Gastroesophageal sphincter (tissue), 4 donors: ENCODE measurements at places on chromosomes 7 and 10. TPM values are rescaled to one million over a fixed set of nuclear protein-coding genes. Genes with fewer than 3 reads are reported as not detected.

- ATAC-seq = no peak
These were observed 100.2 kb downstream of the AGMO start for GRCh38 chr7:15461576-15461975.

- ATAC-seq = peak; percentile 26
These were observed 42.3 kb downstream of the CTBP2 start for GRCh38 chr10:125118011-125118611.

GRCh38 chr7:140423501-140423900, 19.6 kb downstream of the RAB19 start:
- no peak for ATAC-seq

- peak; percentile 26 for ATAC-seq
These were observed 60.2 kb downstream of the WIPF3 start for GRCh38 chr7:29866490-29866930.

GRCh38 chr7:464454-465401, 54.9 kb downstream of the PDGFA start:
- no peak for ATAC-seq

- no peak for ATAC-seq
These were observed 44.5 kb upstream of the ELMO1 start for GRCh38 chr7:37493123-37493522.

GRCh38 chr7:107701191-107701590, 40.6 kb downstream of the SLC26A4 start:
- ATAC-seq = no peak

DNA sequence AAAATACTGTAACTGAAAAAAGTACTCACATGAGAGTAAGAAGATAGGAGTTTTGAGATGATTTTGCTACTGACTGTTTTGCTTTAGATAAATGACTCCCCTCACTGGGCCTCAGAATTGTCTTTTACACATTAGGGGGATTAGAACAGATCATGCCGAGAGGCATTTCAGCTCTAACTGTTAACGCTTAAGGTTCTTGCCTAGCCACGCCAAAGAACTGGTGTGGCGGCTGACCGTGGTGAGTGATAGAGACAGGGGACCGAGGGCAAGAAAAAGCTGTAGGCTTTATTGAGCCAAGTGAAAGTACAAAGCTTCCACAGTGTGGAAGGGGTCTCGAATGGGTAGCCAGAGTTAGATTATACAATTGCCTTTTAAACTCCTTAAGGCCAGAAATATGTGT, 368.5 kb upstream of the MYO3A start:
- no peak for ATAC-seq

DNA sequence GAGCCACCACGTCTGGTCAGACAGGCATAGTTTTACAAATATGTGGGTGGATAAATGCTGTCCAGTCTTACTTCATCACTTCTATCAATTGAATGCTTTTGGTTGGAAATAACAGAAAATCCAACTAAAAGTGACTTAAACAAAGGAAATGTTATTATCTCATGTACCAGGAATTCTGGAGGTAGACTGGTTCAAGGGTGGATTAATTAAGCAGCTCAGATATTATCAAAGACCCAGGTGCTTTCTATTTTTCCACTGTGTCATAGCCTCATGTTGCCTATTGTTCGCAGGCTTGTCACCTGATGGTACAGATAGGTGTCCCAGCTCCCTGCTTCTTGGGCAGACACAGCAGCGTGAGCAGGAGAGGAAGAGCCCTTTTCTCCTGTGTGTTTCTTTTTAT, 156.1 kb upstream of the CTBP2 start:
- no peak for ATAC-seq

DNA sequence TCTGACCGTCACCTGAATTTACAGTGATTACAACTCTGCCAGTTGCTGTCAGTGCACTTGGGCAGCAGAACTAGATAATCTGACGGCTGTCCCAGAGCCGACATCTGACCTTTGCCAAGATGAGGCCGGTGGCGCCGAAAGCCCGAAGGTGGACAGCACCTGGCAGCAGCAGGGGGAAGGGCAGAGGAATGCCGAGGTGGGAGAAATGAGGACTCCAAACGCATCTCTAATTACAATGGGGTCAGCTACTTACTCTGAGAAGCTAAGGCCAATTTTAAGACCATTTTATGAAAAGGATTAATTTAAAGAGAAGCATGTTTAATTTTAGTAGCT, 33.8 kb downstream of the TRIM8 start:
- ATAC-seq = no peak

- peak; percentile 25 for ATAC-seq
These were observed 37.4 kb upstream of the DUSP5 start for GRCh38 chr10:110460111-110460809.

- ATAC-seq = no peak
These were observed 1.8 kb upstream of the FGF8 start for GRCh38 chr10:101777619-101778145.

GRCh38 chr7:68107261-68107660, 1110.6 kb downstream of the TYW1 start:
- no peak for ATAC-seq

DNA sequence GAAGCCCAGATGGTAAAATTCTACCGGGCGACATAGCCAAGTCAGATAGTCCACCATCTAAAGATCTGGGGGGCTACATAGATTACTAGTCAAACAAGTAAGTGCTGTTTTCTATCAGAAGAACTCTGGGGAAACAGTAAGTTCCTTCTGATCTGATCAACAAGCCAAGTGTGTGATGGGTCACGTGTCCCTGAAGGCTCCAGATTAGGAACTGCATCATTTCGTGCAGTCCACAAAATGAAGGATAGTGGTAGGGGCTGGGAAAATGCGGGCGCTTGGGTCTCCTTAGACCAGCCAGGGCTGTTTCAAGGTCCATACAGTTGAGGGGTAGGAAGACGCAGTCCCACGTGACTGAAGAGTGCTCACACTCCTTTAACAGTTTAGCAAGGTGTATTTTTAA, 1.8 kb upstream of the CHN2 start:
- no peak for ATAC-seq

- no peak for ATAC-seq
These were observed 498.6 kb downstream of the GALNT17 start for GRCh38 chr7:71630516-71630915.

DNA sequence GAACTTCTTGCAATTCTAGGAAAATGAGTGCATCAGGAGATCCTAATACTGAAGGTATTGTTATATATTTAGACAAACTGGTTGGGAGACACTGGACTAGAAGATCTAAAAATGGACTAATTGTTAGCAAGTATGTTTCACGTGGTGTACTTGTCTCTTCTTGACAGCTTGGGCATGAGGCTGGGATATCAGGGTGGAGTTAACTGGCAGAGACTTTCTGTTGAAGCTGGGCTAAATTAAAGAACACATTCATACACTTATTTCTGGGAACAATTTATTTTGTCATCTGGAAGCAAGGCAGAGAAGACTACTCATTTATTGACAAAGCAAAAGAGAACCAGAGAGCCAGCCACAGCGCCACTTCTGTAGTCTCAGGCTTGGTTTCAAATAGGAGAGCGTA, 25.9 kb downstream of the TYW1 start:
- peak; percentile 28 for ATAC-seq

DNA sequence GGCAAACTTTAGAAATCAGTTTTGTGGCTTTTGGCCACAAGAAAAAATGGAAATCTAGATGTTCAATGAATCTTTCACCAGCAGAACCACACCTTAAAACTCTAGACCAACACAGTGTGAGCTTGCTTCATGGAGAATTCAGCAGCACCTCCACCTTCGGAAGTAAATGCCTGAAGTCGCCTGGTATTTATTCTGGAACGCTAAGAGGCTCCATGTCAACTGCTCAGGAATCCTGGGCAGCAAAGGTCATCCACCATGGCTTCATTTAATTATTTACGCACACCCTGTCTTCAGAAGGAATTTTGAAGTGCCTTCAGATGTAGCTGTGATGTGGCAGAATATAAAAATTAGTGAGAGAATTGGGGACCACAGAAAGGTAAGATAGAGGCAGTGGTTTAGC, 167.7 kb downstream of the GFRA1 start:
- no peak for ATAC-seq

GRCh38 chr7:137454246-137454724, 110.8 kb upstream of the PTN start:
- peak; percentile 65 for ATAC-seq

DNA sequence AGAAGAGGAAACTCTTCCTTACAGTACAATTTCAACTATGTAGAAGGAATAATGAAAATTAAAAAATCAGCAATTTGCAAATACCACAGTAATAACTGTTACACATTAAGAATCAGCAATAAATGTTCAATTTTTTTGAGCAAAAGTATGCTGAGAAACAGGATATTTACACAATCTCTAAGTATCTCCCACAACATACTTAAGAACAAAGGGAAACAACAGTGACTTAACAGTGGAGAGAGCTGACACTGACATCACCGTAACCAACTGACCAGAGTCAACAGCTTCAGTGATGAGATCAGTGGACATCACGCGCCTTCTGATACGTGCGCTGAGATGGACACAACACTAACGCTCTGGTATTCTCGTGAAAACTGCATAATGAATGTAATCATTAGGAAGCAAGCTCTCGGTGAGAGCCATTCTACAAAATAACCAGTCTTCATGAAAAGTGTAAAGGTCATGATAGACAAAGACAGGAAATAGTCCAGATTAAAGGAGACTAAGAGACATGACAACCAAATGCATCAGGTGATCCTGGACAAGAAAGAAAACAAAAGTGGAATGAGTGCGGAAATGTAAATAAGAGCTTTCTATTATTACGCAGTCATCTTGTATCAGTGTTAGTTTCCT, 82.6 kb downstream of the PIP4K2A start:
- no peak for ATAC-seq

- no peak for ATAC-seq
These were observed 6.3 kb downstream of the ZNF212 start for GRCh38 chr7:149245744-149246143.

GRM3 gene
- not detected for total RNA-seq

DDC gene
- not detected for total RNA-seq

NXPH1 gene
- not detected for total RNA-seq

TMEM236 gene
- 0.16 TPM for total RNA-seq

NRCAM gene
- total RNA-seq = 1.6 TPM

FXYD4 gene
- total RNA-seq = not detected

PHKG1 gene
- 2.1 TPM for total RNA-seq

MYOF gene
- total RNA-seq = 98.0 TPM

TMEM196 gene
- 0.22 TPM for total RNA-seq

ELFN1 gene
- 0.62 TPM for total RNA-seq

EGFR gene
- 126 TPM for total RNA-seq

NKX1-2 gene
- not detected for total RNA-seq

DGKB gene
- total RNA-seq = 54.9 TPM
